ENCODE measurements at places on chromosomes 13 and 19. TPM values are rescaled to one million over a fixed set of nuclear protein-coding genes. Genes with fewer than 3 reads are reported as not detected.

DNA sequence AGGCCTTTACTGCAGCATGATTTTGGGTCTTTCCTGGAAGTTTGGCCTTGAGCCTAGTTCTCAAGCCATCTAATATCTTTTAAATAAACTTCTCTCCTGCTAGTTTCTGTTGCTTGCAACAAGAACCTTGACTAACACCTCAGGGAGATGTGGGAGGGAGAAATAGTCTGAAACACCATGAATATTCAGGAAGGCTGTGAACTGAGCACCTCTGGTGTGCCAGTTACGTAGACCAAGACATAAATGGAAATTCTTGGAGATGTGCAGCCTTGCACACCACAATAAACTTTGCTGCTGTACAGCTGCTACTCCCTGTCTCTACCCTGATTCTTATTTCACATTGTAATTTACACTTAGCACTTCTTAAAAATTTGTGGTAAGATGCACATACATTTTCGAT, 86.9 kb upstream of the SPATA13 start:
- DNase-seq, result no peak

DNA sequence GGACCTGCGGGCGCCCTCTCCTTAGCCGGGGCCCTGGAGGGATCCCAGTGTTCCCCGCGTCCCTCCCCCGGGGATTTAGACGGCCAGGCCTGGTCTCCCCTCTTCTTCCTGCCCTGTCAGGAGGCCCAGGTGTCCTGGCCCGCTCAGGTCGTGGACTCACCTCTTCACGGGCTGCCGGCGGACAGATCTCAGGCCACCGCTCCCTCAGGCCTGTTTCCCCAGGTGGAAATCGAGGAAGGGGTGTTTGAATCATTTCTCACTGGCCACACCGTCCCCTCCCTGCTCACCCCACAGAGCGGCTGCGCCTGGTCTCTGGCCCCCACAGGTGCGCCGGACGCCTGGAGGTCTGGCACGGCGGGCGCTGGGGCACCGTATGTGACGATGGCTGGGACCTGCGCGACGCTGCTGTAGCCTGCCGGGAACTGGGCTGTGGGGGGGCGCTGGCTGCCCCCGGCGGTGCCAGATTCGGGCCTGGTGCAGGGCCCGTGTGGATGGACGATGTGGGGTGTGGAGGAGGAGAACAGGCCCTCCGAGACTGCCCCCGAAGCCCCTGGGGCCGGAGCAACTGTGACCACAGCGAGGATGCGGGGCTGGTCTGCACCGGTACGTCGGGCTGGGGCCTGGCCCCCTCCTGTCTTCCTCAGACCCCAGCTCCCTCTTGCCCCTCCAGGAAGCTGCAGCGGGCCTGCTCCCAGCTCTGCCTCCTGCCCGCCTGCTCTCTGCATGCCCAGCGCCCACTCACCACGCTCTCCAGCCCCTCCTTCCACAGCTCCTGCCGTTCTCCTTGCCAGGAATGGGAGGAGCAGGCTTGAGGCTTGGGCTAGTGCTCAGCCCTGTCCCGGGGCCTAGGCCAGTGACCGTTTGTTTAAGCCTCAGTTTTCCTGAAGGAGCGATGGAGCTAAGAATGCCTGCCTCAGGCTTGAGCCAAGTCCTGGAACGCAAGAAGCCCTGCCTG, 2.5 kb downstream of the SSC5D start:
- peak; percentile 40 for DNase-seq

The RNF225 gene
- not detected for total RNA-seq

The ZNF433 gene
- 1.5 TPM for total RNA-seq

DNA sequence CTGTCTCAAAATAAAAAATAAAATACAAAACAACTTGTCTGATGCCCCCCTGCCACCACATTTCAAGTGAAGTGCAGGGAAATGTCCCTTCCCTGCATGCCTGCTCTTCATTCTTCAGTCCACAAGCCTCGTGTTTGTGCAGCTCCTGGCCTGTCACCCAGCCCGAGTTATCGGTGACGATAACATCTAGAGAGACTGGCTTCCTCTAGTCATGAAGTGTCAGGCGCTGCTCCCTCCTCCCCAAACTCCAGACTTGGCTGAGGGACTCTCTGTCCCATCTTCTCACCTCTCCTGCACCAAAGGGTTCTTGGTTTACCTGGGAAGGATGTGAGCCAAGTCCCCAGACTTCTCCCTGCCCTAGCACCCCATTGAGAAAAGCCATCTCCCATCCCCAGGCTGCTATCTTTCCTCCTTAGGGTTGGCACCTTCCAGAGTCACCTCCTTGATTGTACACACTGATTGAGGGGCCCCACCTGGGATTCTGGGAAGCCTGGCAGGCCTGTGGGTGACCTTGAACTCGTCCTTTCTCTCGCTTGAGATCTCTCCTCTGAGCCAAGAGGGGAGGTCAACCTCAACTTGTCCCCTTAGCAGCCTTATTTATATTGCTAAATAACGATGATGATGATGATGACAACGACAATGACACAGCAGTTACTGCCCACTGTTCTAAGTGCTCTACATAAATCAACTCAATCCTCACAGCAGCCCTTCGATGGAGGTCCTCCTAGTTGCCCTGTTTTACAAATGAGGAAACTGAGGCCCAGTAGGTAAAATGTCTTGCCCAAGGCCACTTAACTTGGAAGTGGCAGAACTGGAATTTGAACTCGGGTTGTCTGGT, 13.1 kb upstream of the PLAUR start:
- no peak for DNase-seq

DNA sequence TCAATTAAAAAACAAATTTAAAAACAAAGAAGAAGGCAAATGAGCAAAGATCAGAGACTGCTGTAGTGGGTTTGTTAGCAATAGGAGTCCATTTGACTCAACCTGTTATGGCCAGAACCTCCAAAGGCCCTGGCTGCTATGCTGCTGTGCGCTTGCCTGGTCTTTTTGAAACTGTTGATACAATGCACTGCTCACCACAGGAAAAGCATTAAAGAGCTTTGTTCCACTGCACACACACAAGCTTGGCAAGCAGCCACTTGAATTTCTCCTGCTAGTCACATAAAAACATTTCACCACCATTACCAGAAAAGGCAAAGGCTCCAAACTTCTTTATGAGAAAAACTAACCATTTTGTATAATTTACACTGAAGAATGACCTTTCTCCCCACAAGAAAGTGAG, 132.2 kb downstream of the FREM2 start:
- no peak for DNase-seq
